CD4-positive, alpha-beta T cell treated with Interleukin-17A for 4 hours (primary cell): ENCODE measurements at places on chromosomes 7 and 10.

DNA sequence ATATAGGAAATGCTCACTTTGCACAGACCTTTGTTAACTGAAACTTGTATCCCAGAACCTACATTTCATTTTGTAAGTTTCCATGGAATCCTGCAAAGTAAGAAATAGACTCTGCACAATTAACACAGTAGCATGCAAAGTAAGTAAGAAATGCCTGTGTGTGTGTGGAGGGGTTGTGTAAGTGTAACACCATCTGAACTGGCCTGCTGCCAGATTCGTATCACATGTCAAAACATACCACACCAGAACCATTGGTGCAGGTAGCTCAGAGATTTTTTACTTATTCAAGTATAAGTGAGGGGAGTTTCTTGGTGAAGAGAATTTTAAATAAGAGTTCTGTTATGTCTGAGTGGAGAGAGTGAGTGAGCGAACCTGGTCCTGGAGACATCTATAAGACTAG, 17.9 kb upstream of the DDX21 start:
- DNase-seq: no peak

DNA sequence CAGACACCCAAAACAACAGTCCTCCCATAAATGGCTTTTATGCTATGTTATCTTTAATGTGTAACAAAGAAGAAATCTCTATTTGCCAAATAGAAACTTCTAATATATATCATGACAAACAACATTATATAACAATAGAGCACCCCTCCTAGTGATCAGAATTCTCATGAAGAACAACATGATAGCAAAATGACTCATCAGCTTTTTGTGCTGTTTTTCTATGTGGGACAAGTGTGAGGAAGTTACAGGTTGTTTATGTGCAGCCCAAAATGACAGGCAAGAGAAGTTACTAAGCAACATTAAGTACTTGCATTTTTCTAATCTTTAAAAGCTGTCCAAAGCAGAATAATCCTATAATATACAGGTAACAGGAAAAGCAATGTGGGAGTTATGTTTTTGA, 7.7 kb downstream of the DGKB start:
- no peak for DNase-seq

DNA sequence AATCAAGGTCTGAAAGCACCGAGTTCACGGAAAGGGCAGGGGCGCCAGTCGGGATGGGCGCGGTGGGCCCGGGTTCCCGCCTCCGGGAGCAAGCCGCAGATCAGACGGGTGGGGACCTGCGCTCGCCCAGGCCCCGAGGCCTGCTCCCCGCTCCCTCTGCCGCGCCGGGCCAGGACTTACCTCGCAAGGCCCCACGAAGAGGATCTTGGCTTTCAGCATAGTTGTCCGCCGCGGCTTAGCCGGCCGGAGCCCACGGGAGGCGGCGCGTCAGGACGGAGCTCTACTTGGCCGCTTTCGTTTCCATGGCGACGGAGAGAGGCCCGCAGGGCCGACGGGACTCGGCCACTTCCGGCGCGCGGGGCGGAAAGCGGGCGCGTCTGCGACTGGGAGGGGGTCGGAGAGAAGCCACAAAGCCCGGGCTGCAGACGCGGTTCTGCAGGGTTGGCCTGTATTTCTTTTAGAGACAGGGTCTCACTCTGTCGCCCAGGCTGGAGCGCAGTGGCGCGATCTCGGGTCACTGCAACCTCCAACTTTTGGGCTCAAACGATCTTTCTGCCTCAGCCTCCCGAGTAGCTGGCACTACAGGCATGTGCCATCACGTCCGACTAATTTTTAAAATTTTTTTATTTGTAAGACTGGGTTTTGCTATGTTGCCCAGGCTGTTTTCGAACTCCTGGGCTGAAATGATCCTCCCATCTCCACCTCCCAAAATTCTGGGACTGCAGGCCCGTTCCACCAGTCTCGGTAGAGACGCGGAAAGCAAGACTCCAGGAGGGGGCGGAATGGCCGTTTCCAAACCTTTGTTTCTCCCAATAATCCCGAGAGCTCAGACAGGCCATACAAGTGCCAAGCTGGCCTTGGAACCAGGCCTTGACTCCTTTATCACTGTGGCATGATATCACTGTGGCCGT, at the start of gene IFT22:
TSS of gene IFT22 (minus strand) at position 322 of the 911 bp plus-strand sequence. CDS start at position 219, 103 bp downstream.
- peak; percentile 90 for DNase-seq

- DNase-seq: no peak
These were observed 392.5 kb downstream of the NRG3 start for GRCh38 chr10:82267465-82267864.

GRCh38 chr7:132508724-132509353, 67.4 kb downstream of the PLXNA4 start:
- no peak for DNase-seq

DNA sequence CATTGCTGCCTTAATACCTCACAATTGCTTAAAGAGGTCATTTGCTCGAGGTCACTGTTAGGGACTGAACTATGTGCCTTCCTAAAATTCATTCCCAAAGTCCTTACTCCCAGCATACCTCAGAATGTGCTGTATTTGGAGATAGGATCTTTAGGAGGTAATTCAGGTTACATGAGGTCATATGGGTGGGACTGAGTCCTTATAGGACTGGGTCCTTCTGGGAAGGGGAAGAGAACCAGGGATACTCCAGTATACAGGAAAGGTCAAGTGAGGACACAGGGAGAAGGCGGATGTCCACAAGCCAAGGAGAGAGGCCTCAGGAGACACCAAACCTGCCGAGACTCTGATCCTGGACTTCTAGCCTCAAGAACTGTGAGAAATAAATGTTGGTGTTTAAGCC, 253.3 kb downstream of the PRPF18 start:
- no peak for DNase-seq

DNA sequence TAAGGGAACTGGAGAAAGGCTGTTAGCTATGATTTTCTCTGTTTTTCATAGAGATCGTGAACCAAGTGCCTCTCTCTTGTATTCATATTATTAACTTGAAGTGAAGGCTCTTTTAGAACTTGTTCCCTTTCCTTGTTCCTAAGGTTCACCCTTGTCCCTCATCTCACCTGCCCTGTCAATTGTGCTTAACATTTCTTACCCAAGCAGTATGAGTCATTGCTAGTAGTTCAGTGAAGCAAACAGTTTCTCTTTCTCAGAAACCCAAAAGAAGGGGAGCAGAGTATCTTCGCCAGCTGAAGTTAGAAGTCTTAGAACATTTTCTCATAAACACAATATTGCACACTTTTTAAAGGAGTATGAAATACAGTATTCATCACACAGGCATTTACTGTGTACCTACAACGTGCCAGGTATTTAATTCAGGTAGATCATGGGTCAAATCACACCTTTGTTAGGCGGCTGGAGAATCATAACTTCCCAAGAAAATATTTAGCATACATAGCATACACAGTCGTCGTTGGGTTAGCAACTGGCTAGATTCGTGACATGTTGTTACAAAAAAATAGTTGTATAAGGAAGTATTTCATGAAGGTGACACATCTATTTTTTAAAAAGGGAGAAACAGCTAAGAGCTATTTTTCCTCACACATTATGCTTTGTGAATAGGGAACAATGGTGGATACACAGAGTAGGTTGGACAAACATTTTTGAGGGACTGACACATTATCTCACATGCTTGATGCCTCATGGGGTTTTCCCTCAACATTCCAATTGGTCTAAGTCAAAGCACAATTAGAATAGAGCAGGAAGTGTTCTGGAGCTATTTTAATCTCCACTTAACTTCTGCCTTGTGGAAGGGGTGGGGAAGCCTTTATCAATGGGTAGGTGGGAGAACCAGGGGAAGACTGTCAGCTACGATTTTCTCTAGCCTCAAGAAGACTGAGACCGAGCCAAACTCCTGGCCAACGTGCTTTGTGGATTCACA, 13.2 kb downstream of the HDAC9 start:
- no peak for DNase-seq

- DNase-seq: no peak
These were observed 20.7 kb downstream of the WAPL start for GRCh38 chr10:86500846-86501245.

GRCh38 chr10:32911285-32912016, 46.6 kb downstream of the ITGB1 start:
- no peak for DNase-seq

DNA sequence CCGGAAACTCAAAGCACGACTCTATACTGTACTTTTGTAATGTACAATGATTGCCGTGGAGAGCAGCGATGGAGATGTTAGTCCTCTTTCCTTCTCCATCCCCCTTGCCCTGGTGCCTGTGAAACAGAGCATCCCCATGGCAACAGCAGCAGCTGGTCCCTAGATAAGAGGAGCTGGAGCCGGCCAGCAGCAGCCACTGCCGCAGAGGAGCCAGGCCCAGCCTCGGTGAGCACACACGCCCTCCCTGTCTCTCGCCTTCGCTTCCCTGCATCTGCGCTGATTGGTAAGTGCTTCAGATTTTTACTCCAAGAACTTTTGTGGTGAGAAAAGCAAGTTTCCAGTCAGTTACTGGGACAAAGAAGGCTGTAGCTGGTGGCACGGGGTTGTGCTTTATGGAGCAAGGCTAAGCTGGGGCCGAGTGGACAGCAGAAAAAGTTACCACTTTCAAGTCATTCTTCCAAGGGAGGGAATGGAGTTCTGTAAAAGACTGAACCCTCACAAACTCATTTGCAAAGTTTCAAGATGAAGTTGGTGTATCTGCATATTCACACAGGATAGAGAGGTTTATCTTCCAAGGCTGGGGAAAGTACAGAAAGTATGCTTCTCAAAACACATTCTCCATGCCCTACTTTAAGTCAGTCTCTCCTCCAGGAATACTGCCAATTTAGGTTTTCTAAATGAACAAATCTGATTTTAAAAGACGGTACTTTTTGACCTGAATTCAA, at the start of gene PPP1R17:
TSS of gene PPP1R17 (plus strand) at position 192 of the 725 bp plus-strand sequence. CDS start 5,227 bp downstream, outside the sequence.
- no peak for DNase-seq

GRCh38 chr7:70408477-70408876, 723.5 kb upstream of the GALNT17 start:
- no peak for DNase-seq

DNA sequence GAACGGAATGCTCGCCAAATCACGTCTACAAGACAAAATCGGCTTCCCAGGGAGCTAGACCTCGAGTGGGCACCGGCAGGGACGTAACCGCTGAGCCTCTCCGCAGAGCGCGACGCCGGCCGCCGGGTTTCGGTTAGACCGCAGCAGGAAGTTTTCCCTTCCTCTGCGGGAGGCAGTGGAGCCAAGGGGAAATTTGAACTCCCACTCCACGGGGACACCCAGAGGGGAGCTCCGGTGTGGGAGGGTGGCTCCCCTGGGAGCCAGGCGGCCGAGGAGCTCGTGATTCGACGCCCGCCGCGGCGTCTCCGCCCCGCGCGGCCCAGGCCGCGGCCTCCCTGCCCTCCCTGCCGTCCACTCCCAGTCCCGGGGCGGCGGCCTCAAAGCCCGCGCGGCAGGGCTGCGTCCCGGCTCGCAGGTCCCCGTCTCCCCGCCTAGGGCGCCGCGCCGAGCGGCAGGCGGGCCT, 426 bp downstream of the SYPL1 start:
- no peak for DNase-seq

DNA sequence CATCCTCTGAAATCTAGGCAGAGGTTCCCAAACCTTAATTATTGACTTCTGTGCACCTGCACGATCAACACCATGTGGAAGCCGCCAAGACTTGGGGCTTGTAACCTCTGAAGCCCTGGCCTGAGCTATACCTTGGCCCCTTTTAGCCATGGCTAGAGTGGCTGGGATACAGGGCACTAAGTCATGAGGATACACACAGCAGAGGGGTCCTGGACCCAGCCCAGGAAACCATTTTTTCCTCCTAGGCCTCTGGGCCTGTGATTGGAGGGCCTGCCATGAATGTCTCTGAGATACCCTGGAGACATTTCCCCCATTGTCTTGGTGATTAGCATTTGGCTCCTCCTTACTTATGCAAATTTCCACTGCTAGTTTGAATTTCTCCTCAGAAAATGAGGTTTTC, 743.7 kb downstream of the PCDH15 start:
- DNase-seq: no peak

GRCh38 chr10:95431900-95432342, 129.2 kb downstream of the SORBS1 start:
- DNase-seq: no peak

DNA sequence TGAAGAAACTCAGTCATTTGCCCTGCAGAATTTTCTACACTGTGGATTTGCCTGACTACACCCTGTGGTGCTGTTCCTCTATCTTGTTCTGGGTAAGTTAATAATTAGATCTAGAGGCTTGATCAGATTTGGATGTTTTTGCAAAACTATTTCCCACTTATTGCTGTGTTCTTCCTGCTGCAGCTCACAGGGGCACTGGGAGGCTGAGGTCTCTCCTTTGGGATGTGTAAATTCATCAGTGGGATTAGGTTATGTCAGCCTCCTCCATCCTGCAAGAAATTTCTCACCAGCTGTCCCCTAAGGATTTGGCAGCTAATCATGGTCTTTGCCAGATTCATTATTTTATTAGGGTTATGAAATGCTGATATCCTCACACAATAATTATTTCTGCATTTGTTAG, 148.1 kb upstream of the ZNF32 start:
- no peak for DNase-seq

- no peak for DNase-seq
These were observed 130.8 kb downstream of the PRPF18 start for GRCh38 chr10:13717571-13717935.

DNA sequence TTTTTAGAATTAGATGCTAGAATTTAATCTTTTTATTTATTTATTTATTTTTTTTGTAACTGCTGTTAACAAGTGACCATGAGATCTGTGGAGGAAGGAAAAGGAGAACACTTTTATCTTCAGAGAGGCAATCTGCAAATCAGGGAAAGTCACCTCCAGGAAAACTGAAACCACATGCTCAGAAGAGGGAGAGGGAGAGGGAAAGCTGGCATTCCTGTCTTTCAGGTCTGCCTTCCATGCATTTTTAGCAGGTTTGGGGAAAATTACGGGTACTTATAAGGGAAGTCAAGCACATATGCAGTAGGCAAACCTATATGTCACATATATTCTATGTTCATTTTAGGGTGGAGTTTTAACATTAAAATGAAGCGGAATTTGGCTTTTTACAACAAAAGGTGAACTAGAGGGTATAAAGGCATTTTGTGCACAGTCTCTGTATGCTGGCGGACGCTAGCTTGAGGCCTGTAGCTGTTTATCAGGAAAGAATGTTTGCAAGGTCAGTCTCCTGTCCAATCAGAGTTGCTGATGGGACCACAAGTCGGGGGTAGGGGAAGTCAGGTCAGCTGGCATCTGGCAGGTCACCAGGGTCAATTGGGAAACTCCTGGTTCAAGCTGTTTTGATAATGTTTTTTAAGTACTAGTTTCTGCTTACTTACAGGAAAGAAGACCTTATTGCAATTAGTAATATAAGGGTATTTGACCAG, 333.5 kb downstream of the GPR158 start:
- no peak for DNase-seq

GRCh38 chr10:387909-388660, 252.8 kb downstream of the ZMYND11 start:
- no peak for DNase-seq
